Activated CD4-positive, alpha-beta T cell treated with anti-CD3 and anti-CD28 coated beads, Interleukin-2, Interleukin-6, amounts not matched to agents 100 ng/mL and 50 ng/mL, durations not matched to agents 16 hours and 8 hours (primary cell): ENCODE measurements at places on chromosomes 6 and 20.
A peak's percentile ranks its signal among the peaks of the same experiment; 100 is the strongest.

GRCh38 chr20:22770241-22770800 is 185.9 kb upstream of the FOXA2 start:
- no peak for DNase-seq

DNA sequence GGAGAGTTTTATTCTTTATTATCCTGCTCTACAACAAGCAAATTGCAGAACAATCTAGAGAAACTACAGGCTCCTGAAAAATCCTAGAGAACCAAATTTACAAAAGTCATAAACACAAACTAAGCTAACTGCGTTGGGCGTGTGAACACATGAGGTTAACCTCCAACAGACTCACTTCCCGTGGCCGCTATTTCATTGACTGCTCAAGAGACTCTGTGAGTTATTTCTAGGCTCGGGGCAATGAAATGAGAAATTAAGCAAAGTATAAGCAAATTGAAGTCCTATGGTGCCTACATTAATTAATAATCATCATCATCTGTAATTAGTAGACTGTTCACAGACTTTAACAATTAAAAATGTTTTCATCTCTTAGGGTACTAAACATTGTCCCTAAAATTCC is 100.0 kb downstream of the MBOAT1 start:
- DNase-seq, result no peak

GRCh38 chr6:35687658-35688604 is 784 bp downstream of the FKBP5 start:
- DNase-seq, result peak; percentile 75

- DNase-seq, result no peak
Measured at GRCh38 chr20:5145365-5146098, 18.7 kb downstream of the CDS2 start.

DNA sequence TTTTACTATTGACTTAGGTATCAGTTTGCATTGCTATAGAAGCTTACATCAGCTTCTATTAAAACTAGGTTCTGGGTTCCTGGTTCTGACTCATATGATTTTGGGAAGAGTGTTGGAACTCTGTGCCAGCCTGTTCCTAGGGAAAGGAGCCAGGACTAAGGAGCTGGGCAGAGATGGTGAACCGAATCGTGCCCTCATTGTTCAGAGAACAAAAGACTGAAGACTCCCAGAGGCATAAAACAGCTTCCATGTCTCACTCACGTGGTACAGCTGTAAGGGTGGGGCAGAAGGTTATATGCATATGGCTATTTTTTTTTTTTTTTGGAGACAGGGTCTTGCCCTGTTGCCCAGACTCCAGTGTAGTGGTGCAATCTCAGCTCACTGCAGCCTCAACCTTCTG is 89.1 kb upstream of the THBS2 start:
- no peak for DNase-seq

- DNase-seq, result no peak
Measured at GRCh38 chr6:10154251-10154650, 260.6 kb downstream of the TFAP2A start.

GRCh38 chr6:34341481-34341971 is 50.9 kb downstream of the NUDT3 start:
- DNase-seq, result no peak

DNA sequence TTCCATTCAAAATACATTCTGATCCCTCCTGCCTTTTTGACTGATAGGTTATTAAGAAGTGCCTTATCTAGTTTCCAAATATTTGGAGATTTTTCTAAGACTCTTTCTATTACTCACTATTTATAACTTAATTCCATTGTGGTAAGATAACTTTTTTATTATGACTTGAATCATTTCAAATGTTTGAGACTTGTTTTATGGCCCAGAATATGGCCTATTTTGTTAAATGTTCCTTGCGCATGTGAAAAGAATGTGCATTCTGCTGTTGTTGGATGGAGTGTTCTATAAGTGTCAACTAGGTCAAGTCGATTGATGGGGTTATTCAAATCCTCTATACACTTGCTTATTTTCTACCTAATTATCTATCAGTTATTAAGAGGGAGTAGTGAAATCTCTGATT is 13.1 kb upstream of the TCP11 start:
- DNase-seq, result no peak

DNA sequence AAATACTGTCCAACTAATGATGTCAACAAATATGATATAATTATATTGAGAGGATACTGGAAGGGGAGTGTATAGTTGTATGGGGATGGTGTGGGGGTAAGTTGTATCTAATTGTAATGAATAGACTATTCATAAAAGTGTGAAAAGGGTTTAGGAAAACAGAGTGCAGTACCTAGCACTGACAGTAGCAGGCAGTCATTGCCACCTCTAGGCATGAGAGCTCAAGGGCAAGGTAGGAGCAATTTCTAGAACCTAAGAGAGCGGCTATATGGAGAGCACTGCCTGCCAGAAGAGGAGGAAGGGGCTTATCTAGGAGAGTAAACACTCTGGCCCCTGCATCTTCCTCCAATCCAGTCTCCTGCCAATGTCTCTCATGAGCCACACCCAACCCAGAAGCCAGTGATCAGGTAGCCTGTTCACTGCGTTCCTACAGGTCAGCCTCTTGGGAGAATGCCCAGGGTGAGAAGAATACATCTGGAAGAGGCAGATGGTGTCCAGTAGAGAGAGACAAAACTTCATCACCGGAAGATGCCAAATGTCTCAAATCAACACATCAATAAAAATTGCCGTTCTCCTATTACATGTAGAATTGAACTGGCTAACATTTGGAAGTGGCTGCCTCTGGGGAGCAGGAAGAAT is 200.0 kb downstream of the LY86 start:
- DNase-seq, result peak; percentile 41

DNA sequence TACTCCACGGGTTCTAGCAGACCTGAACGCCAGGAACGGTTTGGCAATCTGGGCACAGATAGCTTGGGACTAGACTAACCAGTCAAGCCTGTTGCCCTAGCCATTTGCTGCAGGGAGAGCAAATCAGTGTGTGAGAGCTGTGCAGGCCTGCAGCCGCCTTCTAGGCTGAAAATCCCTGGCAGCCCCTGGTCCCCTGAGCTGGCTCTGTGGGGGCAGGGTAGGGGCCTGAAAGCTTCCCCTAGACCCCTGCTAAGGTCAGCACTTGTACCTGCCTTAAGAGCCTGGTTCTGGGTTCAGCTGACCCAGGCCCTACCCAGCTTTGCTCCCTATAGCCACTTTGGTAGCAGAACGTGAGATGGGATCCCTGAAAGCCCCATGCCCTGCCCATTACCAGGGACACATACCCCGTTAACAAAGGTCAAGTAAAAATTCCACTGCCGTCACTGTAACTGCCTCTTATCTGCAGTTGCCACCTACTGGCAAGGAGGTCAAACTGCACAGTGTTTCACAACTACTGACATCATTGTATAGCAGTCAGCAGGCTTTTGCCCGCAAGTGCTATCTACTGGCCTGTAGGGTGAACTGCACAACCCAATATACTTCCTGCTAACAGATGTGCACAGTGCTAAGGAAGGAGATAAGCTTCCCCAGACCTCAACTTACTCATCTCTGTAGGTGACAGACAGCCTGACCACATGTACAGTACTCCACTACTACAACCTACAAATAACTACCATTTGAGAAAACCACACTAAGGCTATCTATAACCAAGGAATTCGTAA is 95.1 kb upstream of the OLIG3 start:
- peak; percentile 84 for DNase-seq

- DNase-seq, result no peak
Measured at GRCh38 chr6:119192200-119192599, 113.7 kb upstream of the FAM184A start.

- no peak for DNase-seq
Measured at GRCh38 chr20:55054453-55054852, 579.1 kb downstream of the DOK5 start.

DNA sequence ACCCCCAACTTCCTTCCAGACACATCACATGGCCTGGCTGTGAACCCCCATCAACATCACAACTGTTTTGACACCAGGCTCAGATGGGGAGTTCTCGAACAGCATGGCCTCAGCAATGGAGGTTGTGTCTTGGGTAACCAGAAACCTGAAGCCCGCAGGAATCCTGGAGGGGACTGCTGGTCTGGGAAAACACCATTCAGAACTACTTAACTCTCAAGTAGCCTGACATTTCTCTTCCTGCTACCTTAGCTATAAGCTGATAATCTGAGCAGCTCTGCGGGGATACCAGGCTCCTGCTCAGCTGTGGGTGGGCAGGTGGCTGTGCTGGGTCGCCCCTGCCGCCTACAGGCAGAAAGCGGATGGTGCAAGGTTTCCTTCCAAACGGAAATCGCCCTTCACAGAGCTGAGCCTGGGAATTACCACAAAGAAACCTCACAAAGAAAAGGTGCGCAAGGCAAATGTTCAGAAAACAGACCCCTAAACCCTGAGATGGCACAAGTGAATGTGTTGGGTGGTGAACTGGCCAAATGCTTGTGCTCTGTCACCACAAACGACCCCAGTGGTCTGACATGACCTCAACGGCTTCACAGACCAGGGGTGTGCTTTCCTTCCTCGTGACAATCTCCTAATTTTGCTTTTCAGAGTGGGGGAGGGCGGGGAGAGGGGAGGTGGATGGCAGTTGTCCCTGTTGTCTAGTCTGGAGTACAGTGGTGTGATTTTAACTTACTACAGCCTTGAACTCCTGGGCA is 29.5 kb downstream of the SNX5 start:
- peak; percentile 65 for DNase-seq

DNA sequence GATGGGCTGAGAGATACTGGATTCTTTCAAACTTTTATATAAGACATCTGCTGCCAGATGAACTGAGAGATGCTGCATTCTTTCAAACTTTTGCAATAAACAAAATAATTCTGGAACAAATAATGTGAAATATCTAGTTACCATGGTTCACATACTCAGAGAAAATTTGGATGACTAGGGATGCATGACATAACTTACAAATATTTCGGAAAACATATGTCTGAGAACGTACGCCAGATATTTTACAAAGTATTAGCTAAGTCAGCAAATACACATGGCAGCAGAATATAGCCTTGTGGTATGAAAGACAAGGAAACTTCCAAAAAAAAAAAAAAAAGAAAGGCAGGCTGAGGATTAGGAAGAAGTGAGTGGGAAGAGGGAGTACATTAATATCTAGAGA is 113.3 kb upstream of the TRAF3IP2 start:
- DNase-seq, result no peak

- DNase-seq, result peak; percentile 58
Measured at GRCh38 chr6:111057074-111057752, 30.1 kb upstream of the SLC16A10 start.

GRCh38 chr6:81694855-81695254 is 57.6 kb downstream of the TENT5A start:
- no peak for DNase-seq

DNA sequence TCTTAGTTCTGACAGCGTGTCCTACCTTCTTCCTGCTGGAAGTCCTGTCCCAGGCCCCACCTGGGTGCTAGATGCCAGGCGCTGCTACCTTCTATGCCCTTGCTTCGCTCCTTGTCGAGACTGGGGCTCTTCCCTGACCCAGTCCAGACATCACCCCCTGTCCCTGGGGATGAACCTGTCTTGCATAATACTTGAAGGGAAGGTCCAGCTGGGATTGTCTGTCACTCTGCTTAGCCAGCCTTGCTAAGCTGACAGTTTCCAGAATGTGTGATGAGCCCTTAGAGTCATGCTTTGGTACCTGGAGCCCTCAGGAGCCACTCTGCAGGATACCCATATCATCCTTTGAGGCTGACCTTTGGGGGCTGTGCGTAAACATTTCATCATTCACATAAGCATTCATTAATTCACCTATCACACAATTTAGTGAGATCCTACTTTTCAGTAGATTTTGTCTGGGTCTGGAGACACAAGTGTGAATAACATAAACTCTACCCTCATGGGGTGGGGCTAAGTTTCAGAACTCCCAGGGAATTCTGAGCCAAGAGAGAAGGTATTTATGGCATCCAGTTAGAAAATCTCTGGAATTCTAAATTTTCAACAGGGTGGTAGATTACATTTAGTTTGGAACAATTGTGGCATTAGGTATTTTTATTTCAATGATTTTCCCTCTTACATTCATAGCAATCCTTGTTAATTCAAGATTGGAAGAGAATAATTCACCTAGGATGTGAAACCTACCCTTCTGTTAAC is 151.1 kb upstream of the HDAC2 start:
- DNase-seq, result no peak

DNA sequence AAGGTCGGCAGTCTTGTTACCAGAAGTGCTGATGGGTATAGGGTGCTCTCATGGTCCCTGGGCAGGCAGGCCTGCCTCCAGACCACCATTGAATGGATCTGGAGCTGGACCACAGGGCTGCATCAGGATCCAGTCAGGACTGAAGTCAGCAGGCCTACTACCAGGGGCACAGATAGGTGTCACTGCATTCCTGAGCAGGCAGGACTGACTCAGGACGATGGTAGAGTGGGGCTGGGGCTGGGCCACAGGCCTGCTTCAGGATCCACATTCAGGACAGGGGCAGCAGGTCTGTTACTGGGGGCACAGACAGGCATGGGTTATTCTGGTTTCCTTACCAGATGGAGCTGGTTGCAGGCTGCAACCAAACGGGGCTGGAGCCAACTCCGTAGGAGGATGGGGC is 51.4 kb upstream of the MAP3K4 start:
- no peak for DNase-seq

DNA sequence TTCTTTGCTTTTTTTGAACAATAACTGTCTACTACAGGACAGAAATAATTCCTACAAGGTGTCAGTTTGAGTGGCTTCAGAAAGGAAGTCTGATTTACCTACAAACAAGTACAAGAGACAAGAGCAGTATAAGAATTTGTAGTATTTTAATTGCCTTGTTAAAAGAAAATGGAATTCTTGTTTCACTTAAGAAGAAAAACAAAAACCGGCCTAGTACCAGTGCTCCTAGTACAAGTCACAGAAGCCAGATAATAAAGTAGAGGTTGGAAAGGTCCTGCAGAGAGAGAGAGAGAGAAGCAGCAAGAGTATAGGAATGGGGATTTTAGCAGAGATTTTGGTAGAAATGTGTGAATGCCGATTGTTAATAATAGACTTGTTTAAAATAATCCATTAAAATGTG is 6.4 kb downstream of the TAB2 start:
- DNase-seq, result no peak

GRCh38 chr20:35988910-35989463 is 20.6 kb downstream of the CNBD2 start:
- DNase-seq, result no peak

GRCh38 chr20:23334111-23334510 is 16.5 kb upstream of the NXT1 start:
- DNase-seq, result no peak

DNA sequence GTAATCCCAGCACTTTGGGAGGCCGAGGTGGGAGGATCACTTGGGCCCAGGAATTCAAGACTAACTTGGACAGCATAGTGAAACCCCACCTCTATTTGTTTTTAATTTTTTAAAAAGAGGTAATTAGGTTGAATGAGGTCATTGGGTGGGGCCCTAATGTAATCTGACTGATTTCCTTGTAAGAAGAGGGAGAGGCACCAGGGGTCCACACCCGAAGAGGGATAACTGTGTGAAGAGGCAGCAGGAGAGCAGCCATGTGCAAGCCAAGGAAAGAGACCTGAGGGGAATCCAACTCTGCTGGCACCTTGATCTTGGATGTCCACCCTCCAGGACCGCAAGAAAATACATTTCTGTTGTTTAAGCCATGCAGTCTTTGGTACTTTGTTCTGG is 63.4 kb downstream of the QRSL1 start:
- no peak for DNase-seq

- no peak for DNase-seq
Measured at GRCh38 chr6:41638935-41639808, 904 bp downstream of the MDFI start.
